GDM1 (cell line): ENCODE measurements at places on chromosomes 5 and 9.

- DNase-seq = no peak
Measured at GRCh38 chr5:139342423-139342723, 719 bp downstream of the PAIP2 start.

DNA sequence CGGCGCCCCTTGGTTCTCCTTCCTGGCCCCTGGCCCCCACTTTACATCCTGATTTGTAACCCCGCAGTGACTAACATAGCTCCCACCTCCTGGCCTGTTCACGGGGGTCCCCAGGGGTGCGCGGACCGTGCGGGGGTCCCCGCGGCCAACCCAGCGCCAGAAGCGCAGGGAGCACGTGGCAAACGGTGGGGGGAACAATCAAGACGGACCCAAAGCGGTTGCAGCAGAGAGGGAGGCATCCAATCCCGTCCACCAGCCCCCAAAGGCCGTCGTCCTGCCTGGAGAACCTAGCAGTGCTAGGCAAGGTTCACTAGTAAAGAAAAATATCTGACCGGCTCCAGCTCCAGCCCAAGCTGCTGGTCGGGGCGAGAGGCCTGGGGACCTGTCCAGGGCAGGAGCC is 201.5 kb downstream of the AUH start:
- no peak for DNase-seq

GRCh38 chr9:25421560-25421959 is 256.7 kb downstream of the TUSC1 start:
- DNase-seq = no peak

GRCh38 chr9:138104251-138105122 is 226.9 kb downstream of the CACNA1B start:
- no peak for DNase-seq

- no peak for DNase-seq
Measured at GRCh38 chr9:130741831-130742449, 48.4 kb downstream of the EXOSC2 start.

GRCh38 chr9:35714123-35714522 is 17.9 kb downstream of the TLN1 start:
- DNase-seq = no peak

DNA sequence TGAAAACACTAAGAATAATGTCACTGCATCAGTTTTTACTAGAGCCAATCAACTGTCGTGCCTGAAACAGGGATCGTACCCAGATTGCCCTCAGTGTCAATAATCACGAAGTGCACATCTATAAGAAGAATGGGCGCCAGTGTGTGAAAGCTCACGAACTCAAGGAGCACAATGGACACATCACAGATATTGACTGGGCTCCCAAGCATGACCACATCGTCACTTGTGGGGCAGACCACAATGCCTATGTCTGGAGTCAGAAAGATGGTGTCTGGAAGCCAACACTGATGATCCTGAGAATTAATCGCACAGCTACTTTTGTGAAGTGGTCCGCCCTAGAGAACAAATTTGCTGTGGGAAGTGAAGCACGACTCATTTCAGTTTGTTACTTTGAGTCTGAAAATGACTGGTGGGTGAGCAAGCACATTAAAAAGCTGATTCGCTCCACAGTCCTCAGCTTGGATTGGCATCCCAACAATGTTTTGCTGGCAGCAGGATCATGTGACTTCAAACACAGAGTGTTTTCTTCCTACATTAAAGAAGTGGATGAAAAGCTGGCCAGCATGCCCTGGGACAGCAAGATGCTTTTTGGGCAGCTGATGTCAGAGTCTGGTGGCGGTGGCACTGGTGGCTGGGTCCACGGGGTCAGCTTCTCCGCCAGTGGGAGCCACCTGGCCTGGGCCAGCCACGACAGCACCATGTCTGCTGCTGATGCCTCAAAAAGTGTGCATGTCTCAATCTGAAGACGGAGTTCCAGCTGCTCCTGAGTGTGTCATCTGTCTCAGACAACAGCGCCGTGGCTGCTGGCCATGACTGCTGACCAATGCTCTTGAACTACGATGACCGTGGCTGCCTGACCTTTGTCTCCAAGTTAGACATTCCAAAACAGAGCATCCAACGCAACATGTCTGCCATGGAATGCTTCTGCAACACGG is 32.2 kb downstream of the NSA2 start:
- DNase-seq = no peak

DNA sequence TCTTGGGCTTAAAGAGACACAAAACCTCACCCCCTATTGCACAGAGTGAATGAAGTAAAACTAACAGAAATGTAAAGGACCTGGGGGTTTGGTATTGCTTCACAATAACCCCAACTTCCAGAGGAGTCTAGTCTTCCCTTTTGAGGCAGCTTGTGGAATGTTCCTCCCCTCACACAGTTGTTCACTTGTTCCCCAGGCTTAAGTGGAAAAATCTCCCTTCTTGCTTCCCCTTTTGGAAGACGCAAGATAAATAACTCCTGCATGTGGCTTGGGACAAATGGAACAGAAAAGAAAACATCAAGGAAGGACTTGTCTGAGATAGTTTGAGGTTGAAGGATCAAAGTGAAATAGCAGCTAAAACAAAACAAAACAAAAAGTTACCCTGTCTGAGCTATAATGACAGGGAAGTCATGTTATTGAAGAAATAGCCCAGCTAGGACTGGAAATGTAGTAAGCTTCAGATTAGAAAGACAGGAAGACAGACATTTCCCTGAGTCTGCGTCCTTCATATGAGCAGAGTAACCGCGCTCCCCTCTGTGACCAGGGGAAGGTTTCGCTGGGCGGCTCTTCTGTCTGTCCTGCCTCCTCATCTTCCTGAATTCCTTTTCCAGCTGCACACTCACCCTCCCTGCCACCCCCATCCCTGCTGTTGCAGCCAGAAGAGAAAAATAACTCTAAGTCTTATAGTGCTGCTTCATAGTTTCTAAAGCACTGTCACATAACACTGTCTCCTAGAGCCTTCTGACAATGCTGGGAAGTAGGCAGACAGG is 8.8 kb downstream of the SPARC start:
- DNase-seq = peak; percentile 13
